LHCN-M2 (cell line): ENCODE measurements at places on chromosomes 12 and 14.

DNA sequence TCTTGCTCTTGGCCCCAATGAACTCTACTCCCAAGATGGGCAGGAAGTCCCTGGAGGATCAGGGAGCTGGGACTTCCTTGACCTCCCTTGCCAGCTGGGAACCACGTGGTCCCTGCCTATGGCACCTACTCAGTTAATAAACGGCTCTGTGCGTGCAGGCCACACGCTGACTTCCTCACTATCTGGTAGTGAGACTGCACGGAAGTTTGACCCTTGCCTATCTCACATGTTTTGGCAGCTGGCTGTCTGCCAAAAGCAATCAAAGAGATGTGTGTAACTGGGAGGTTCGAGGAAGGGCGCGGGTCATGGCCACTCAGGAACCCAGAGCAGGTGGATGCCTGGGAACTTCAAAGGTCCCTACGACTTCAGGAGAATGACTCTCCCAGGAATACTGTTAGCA, 57.9 kb downstream of the RFLNA start:
- no peak for DNase-seq

- no peak for DNase-seq
Measured at GRCh38 chr14:71486279-71486678, 445.9 kb upstream of the RGS6 start.

- no peak for DNase-seq
Measured at GRCh38 chr12:40107803-40108620, 2.1 kb upstream of the SLC2A13 start.

DNA sequence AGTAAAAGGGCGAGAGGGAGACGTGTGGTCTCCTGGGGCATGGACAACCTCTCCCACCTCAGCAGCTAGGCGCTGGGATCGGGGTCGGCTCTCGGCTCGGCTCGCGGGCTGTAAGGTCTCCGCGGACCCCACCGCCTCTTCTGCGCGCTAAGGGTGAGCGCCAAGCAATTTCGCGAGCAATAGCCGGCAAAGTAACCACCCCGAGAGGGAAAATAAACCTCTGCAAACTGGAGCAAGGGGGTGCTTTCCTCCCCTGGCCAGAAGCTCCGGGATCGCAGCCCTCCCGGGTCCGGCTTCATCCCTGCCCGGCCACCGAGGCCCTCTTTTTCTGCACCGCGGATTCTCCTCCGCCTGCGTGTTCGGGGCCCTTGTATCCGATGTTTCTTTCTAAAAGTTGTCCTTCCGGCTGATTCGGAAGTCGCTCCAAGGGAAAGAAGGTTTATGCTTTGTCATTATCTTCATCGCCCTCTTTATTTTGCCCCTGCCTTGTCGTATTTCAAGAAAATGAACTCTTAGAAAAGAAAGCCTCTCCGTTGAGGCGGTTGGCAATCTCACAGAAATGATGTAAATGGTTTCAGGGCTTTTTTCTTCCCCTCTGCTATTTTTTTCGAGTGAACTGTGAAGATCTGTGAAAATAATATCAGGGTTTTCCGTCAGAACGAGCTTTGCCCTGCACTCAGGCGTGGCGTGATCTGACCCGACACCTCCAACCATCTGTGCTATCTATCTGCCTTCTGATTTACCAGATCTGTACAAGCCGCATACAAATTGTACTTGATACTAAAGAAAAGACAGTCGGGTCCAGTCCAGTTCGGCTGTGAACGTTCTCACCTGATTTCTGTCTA, 1.7 kb upstream of the SIX6 start:
- DNase-seq: no peak

- DNase-seq: no peak
Measured at GRCh38 chr14:78248501-78249090, 78.4 kb downstream of the NRXN3 start.

- DNase-seq: no peak
Measured at GRCh38 chr12:30268041-30268440, 427.6 kb downstream of the IPO8 start.

GRCh38 chr12:111073370-111073769, 153.0 kb upstream of the MYL2 start:
- DNase-seq: no peak

DNA sequence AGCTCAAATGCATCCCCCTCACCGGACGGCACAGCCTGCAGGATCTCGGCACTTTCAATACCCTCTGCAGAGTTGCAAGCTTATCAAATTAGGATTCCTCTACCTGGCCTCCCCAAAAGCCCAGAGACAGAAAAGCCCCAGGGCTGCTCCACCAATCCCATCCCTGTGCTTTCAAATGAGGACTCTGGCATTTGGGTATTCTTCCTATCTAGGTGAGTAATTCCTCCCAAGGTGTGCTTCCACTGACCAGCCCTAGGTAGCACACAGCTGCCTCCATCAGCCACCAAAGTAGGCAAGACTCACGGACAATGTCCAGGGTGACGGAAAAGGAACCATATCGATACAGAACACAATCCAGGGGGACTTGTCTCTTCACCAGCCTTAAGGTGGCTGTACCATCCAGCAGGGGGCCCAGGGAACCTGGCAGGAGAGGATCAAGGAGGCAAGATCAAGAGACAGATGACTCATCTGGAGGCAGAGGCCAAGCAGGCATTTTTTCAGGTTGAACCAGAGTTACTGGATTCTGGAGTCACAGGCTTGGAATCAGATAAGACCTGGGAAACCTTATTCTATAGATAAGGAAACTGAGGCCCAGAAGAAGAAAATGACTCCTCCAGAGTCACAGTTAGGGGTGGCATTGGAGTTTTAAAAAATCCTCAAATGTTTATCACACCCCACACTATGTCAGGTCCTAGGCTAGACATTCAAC, 9.9 kb downstream of the PMEL start:
- DNase-seq: peak; percentile 52

DNA sequence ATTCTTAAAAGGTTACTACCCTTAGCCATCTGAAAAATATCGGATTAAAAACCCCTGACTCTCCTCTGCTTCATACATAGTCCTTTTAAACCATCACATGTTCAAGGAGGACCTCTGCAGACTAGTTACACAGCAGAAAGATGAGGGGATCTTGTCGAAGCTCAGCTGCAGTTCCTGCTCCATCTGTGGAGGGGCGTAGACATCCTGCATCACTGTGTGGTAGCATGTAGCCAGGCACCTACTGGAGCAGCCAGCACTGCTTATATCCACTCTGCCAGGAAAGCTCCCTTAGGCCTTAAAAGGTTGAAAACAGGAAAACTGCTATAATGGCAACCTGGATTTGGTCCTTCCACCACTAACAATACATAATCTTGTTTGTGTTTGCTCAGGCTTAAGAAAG, 57.6 kb upstream of the STRN3 start:
- DNase-seq: no peak

DNA sequence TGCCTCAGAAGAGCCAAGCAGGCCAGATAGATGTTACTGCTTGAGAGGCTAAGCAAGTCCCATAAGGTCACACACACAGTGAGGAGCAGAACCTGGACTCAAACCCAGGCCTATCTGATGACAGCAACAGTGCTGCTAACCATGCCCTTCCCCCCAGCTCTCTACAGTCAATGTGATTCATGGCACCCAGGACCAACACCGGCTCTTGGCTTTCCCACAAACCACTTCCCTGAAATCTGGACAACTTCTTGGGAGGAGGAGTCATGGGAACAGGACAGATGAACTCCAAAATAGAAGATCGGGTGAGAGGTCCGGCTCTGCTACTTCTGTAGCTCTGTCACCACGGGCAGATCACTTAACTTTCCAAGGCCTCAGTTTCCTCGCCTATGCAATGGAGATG, 716 bp upstream of the PTGDR start:
- DNase-seq: peak; percentile 67

DNA sequence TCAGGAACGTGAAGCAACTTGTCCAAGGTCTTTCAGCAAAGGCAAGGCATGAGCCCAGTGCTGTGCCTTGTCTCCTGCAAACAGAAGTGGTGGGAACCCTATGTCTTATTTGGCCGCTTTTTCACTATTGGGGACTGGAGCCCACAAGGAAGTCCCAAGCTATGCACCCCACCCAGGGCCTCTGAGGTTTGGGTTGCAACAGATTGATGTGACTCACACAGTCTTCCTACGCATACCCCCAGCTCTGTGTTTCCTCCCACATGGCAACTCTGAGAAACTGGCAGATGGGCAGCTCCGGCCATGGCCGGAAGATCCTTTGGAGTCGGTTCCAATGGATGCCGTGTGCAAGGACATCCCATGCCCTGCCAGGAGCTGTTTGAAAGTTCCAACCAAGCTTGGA, 28.3 kb upstream of the CMKLR1 start:
- peak; percentile 77 for DNase-seq

DNA sequence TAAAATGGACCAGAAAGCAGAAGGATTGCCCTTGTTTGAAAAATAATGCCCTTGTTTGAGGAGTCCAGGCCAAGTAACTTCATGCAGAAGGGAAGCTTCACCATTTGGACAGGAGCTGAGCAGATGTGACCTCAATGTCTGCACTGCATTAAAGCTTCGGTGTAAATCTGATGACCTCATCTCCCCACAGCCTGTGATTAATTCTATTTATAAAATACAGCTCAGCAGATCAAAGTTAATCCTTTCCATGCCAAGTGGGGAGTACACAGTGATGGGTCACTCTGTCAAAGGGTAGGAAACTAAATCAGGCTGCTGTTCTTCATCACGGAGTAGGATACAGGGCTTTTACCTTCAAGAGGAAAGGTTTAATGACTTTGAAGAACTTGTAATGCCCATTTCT, 533.7 kb downstream of the RPS29 start:
- no peak for DNase-seq

GRCh38 chr12:92759634-92760268, 57.0 kb downstream of the PLEKHG7 start:
- DNase-seq: peak; percentile 94

DNA sequence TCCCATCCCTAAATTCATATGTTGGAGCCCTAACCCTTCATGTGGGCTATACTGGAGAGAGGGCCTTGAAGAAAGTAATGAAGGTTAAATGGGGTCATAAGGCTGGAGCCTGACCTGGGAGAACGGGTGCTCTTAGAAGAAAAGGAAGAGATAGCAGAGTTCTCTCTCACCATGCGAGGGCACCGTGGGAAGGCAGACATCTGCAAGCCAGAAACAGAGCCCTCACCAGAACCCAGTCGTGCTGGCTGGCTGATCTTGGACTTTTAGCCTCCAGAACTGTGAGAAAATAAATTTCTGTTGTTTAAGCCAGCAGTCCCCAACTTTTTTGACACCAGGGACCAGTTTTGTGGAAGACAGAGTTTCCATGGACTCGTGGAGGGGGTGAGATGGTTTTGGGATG, 149.3 kb downstream of the ATP23 start:
- DNase-seq: no peak

DNA sequence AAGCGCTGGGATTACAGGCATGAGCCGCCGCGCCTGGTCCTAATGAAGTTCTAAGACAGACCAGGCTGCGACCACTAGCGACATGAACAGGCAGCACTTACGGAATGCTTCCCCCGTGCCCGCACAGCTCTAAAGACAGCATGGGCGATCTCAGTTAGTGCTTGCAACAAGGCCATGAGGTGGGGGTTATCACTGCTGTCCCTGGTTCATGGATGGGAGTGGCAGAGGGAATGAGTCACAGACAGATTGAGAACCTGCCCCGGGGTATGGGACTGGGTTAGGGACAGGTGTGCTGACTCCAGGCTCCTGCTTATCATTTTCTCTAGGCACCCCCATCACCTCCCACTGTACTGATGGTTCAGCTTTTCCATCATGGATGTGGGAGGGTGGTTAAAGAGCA, 160.9 kb downstream of the VRK1 start:
- no peak for DNase-seq

DNA sequence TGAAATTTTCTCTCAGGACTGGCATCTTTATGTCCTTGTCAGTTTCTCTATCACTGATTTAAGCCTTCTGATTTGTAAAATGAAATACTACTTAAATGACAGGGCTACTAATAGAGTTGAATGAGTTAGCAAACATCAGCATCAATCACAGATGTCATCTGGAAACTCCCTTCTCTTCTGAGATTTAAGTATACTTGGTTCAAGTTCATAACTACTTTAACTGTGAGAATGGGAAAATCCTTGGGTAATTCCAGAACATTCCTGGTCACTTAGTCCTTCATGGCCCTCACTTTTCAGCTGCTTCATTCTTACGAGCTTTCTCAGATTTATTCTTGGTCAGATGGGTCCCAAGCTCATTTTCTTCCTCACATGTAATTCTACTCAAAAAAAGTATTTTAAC, 1655.3 kb upstream of the FLRT2 start:
- peak; percentile 78 for DNase-seq

GRCh38 chr12:113619202-113619601, 147.5 kb upstream of the LHX5 start:
- no peak for DNase-seq

- DNase-seq: no peak
Measured at GRCh38 chr14:31966896-31967668, 110.0 kb upstream of the ARHGAP5 start.

DNA sequence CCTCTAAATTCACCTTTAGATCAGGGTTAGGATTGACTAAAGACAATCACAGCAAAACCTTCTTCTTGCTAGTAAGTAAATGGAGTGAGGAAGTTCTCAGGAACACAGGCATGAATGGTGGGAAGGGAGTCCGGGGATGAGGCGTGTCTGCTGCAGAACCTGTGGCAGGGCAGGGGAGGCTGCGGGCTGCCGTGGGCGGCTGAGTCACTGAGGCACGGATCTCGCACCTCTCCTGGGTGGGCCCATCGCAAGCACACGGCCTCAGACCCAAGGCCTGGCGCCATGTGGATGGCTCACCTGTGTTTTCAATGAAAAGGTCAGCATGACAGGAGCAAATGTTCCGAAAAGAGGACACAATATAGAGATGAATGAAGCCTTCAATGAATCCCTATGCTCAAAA, 85.4 kb downstream of the PIWIL1 start:
- no peak for DNase-seq

DNA sequence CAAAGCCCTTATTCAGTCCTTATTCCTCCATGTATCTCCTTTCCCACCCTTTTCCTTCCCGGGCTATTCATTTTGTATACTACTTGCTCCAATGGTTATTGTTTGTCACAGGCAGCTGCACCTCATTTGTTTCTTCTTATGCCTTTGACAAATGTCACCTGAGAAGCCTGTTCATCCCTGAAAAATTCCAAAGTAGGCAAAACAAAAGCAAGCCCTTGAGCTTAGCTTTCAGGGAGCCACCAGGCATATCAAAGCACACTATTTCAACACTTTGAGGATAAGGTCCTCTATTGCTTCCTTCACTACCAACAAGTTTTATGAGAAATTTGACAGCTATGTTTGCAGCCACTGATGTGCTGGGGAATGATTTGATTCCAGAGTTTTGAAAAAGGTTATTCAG, 738.7 kb upstream of the LMO3 start:
- DNase-seq: no peak

GRCh38 chr14:92673601-92674150, 74.8 kb downstream of the LGMN start:
- DNase-seq: no peak

- no peak for DNase-seq
Measured at GRCh38 chr12:2177751-2178150, 125.0 kb downstream of the CACNA1C start.

- no peak for DNase-seq
Measured at GRCh38 chr12:3116106-3116844, 39.1 kb downstream of the TSPAN9 start.

DNA sequence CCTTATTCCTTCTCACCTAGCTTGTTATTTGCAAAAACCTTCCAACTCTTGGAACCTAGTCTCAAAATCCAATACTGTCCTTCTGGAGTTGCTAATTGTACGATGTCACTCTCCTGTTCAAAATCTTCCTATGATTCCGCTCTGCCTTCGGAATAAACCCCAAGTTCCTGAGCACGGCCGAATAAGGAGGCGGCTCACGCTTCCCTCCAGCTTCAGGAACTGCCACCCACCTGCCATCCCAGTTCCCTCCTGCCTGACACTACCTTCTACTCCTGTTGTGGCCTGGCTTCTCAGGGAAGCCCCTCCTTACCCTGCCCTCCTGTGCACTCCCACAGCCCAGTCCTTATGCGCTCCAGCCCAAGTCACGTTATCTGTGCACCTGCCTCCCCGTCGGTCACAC, 73.2 kb downstream of the SETD3 start:
- no peak for DNase-seq

GRCh38 chr14:59333668-59334067, 131.5 kb downstream of the GPR135 start:
- peak; percentile 88 for DNase-seq
